ENCODE measurements at places on chromosomes 1 and 21. TPM values are rescaled to one million over a fixed set of nuclear protein-coding genes. Genes with fewer than 3 reads are reported as not detected.

- no peak overlapping the region for H3K27ac ChIP-seq
- H3K4me3 ChIP-seq = no peak overlapping the region
- no peaks in the 10 kb centered on the region for H3K4me1 ChIP-seq
- no peak for DNase-seq
These were observed 61.7 kb upstream of the GJA8 start for GRCh38 chr1:147840909-147841308.

MAD2L2 gene
- total RNA-seq = 95.4 TPM

FOXD3 gene
- not detected for total RNA-seq

- no peak overlapping the region for H3K4me3 ChIP-seq
- H3K27me3 ChIP-seq = peaks cover 3% of the 10 kb centered on the region
- H3K4me1 ChIP-seq = peaks cover 2% of the 10 kb centered on the region
These were observed 37.1 kb upstream of the CAP1 start for GRCh38 chr1:40003156-40004093.

DNA sequence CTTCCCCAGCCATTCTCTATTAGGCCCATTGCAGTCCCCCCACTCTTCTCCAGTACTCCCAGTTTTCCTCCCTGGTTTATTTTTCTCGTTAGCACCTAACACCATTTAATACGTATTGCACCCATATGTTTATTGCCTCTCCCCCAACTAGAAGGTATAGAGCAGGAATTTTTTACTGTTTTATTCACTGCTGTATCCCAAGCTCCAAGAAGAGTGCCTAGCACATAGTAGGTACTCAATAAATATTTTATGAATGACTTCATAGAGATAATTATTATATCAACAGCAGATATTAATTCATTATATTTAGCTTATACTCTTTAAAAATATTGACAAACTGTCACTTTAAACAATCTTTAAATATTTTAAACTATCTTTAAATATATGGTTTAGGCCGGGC is 5.7 kb upstream of the ACOT7 start:
- H3K36me3 ChIP-seq = no peaks in the 10 kb centered on the region
- H3K27me3 ChIP-seq = peaks cover 4% of the 10 kb centered on the region
- H3K27ac ChIP-seq = no peak overlapping the region
- no peak overlapping the region for H3K4me3 ChIP-seq
- peaks cover 12% of the 10 kb centered on the region for H3K4me1 ChIP-seq

GRCh38 chr1:19775317-19775716 is 24.4 kb downstream of the TMCO4 start:
- DNase-seq = no peak
- no peaks in the 10 kb centered on the region for H3K27me3 ChIP-seq
- H3K36me3 ChIP-seq = peaks cover 11% of the 10 kb centered on the region
- no peak overlapping the region for H3K4me3 ChIP-seq
- no peaks in the 10 kb centered on the region for H3K4me1 ChIP-seq

DNA sequence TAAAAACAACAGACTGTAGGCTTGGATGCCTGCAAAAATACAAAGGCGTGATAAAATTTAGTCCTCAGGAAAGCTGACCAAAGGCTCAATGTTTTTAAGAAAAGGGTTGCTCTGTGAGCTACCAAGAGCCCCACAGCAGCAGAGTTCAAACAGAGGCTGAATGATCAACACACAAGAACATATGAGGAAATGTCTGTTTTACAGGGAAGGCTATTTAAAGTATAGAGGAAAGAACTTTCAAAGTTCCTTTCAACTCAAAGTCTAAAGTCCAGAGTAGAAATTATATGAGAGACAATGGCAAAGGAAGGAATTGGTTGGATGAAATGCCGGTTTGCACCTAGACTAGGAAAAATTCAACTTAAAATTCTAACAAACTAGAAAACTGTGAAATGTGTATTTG is 8.6 kb downstream of the CLSTN1 start:
- no peak for DNase-seq
- no peaks in the 10 kb centered on the region for H3K27me3 ChIP-seq
- peaks cover 20% of the 10 kb centered on the region for H3K36me3 ChIP-seq
- H3K27ac ChIP-seq = no peak overlapping the region
- no peak overlapping the region for H3K4me3 ChIP-seq
- H3K4me1 ChIP-seq = peaks cover 16% of the 10 kb centered on the region

- no peaks in the 10 kb centered on the region for H3K36me3 ChIP-seq
- no peak for DNase-seq
These were observed 463.5 kb downstream of the LMO4 start for GRCh38 chr1:87791931-87792740.

LCE6A gene
- not detected for total RNA-seq
